BJ (cell line): ENCODE measurements at places on chromosomes 11 and 22.

- DNase-seq, result no peak
Observed at GRCh38 chr11:82718821-82719220, 14.8 kb downstream of the FAM181B start.

DNA sequence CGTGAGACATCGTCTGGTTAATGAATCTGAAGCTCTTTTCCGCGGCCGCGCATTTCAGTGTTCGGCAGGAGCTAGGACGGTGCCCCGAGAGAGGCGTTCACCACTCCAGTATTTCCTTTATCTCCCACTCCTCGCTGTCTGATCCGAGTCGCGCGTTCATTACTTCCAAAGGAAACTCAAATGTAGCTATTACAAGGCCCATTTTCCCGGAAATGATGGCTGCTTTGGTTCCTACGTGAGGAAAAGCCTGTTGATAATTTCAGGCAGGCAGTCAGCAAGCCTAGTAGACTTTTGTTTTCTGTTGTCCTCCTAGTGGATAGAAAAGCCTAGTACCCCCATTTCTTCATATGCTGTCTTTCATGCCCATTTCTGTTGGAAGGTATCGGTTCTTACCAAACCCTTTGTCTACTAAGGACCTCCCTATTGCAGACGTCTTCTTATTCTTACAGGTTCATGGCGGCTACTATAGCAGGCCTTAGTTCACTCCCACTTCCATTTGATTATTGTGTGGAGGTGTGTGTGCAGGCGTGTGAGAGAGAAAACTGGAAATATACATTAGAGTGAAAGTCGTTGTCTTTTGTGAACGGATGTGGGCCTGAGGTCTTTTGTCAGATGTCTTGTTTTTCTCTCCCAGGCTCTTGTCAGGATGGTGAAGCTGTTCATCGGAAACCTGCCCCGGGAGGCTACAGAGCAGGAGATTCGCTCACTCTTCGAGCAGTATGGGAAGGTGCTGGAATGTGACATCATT, 737 bp downstream of the RBM4 start:
- DNase-seq, result no peak

GRCh38 chr22:36929621-36930020, 16.2 kb downstream of the CSF2RB start:
- DNase-seq, result no peak

GRCh38 chr22:40107851-40108378, 69.8 kb upstream of the TNRC6B start:
- peak; percentile 38 for DNase-seq

DNA sequence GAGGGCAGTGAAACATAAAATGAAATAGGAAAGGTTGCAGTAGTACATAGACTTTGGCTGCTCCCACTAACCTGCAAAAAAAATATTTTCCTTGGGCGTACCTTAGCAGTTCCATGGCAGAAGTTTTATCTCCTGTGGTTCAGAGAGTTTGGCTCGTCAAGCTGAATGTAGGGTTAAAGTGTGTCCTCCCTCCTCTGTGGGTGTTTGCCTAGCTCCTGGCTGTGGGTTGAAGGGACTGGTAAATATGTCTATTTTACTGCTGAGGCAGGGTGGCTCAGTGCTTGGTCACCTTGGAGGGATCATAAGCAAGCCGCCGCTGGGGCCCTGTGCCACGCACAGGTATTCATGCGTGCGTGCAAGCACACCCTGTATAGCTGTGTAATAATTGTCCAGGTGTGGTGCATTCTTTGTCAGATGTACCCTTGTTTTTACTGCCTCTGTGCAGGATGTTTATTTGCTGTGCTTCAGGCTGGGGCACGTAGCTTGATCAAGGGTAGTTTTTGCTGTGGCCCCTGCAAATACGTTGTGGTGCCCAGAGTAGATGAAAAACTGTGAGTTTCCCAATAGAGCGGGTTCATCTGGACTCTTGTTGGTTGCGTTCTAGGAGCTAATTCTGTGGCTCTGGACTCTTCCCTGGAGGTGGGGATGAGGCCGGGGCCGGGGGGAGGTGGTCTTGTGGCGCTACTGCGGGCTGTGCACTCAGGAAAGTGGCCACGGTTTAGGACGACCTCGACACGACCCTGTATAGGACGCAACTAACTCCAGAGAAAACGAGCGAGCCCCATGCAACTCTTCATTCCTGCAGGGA, 732 bp upstream of the SORL1 start:
- DNase-seq, result no peak

DNA sequence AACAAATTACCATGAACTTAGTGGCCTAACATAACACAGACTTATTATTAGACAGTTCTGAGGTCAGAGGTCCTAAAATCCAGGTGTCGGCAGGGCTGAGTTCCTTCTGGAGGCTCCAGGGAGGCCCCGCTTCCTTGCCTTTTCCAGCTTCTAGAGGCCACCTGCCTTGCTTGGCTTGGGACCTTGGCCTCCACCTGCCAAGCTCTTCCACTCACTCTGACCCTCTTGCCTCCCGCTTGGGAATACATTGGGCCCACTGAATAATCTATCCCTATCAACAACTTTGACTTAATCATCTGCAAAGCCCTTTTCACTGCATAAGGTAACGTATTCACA, 3.2 kb upstream of the MS4A10 start:
- DNase-seq, result no peak

DNA sequence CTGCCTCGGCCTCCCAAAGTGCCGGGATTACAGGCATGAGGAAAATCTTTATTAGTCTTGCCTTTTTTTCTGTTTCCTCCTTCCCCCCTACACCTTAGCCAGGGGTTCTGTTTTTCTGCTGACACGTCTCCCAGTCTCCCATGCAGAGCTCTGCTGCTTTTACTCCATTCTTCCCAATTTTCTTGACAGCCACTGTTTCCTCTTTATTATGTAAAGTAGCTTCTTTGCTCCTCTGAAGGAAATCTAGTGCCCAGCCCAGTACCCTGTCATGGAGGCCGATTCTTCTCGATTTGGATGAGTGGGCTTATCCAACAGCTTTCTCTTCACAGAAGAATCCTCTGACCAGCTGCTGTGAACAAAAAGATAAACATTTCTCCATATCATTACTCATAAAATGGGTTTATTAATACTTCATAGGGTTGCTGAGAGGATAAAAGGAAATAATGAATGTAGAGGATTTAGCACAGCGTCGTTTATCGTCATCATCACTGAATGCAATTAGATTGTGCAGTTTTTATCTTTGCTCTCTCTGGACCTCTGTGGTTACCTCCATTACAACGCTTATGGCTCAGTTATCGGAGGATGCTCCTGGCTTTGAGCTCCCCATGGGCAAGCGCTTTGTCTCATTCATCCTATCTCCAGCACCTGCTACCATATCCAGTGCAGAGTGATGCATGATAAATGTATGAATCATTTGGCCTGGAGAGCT, 375.6 kb upstream of the C11orf87 start:
- DNase-seq, result no peak

DNA sequence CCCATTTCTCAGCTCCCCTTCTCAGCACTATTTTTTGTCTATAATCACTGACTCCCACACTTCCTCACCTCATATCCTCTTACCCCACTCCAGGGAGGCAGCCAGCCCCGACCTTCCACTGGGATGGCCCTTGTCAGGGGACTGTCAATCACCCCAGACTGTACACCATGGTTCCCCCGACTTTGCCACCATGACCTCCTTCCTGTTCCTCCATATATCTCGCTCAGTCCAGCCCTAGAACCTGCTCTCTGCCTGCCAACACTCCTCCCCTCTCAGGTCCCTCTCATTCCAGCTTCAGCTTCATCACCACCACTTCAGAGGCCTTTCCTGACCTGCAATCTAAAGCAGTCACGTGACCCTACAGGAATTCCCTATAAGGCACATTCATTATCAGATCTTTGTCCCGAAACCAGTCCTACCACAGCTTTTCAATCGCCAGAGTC, 16.5 kb downstream of the PRPF19 start:
- DNase-seq, result no peak

- no peak for DNase-seq
Observed at GRCh38 chr11:16859651-16860050, 121.2 kb downstream of the C11orf58 start.

DNA sequence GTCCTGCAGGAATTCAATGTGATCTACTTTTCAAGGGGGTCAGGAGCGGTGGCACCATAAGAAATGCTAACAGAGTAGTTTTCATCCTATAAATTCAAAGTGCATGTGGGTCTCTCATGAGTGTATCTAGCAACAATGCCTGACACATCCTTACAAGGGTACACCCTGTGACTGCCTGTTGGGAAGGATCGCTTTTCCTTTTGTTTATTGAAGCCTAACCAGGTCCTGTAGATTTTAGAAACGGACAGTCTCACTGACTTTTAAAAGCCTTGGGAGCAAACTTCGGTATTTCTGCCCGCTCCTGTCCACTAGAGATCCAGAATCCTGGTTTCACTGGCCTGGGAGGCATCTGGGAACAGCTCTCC, 102.4 kb downstream of the MICAL2 start:
- no peak for DNase-seq

GRCh38 chr11:68528630-68529029, 68.1 kb downstream of the PPP6R3 start:
- no peak for DNase-seq
